ENCODE measurements at places on chromosomes 12 and 14.

GRCh38 chr14:38256533-38256840 lies 594 bp upstream of the CLEC14A start:
- DNase-seq: no peak

GRCh38 chr14:73870525-73871235 lies 16.0 kb upstream of the ZNF410 start:
- no peak for DNase-seq

GRCh38 chr12:132433641-132434395 lies 56.1 kb upstream of the FBRSL1 start:
- no peak for DNase-seq

GRCh38 chr12:27109334-27110028 lies 27.1 kb upstream of the C12orf71 start:
- DNase-seq: no peak

GRCh38 chr14:54784060-54784459 lies 118.6 kb downstream of the GCH1 start:
- DNase-seq: no peak

DNA sequence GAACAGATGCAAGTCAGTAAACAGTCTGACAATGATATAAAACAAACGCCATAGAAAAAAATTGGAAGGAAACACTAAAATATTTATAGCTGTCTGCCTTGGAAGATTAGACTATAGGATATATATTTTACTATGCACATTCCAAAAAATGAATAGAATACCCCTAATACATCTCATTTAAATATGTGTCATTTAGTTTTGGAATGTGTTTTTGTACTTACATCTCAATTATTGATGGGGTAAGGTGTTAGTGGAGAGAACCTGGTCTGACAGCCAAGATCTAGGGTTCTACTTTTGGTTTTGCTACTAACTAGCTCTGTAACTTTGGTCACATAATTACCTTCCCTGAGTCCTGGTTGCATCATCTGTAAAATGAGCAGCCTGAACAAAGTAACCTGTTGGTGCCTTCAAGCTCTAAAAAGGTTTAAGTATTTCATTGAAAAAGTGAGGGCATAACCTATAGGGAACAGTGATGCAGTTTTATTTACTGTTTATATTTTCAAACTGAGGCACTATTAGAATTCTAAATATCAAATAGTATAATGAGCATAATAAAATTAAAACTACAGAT lies 28.6 kb upstream of the SLC6A13 start:
- no peak for DNase-seq

DNA sequence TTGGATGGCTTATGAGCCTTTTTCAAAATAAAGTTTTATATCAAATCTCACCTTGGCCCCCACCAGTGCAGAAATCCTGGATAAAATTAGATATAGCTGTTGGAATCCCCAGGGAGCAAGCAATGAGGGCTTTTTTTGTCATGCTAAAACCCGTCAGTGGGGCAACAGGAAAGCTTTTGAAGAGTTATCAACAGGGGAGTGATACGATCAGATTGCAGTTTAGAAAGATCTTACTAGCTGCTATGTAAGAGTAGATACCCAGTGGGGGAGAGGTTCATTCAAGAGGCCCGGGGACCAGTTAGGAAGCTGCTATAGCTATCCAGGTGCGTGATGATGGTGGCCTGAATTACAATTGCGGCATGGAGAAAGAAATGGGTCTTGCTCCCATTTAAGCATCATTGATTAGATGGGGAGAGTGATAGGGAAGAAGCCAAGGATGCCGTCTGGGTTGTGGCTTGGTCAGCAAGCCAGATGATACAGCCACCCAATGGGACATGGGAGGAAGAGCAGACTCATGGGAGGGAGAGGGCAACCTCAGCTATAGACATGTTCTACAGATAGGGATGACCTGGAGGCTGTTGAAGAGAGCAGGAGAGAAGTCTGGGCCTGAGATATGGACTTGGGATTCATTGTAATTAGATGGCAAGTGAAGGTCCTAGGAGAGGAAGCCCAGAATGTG lies 272.4 kb downstream of the DPF3 start:
- no peak for DNase-seq

- no peak for DNase-seq
These were observed 2.3 kb upstream of the NEUROD4 start for GRCh38 chr12:55017416-55017925.

DNA sequence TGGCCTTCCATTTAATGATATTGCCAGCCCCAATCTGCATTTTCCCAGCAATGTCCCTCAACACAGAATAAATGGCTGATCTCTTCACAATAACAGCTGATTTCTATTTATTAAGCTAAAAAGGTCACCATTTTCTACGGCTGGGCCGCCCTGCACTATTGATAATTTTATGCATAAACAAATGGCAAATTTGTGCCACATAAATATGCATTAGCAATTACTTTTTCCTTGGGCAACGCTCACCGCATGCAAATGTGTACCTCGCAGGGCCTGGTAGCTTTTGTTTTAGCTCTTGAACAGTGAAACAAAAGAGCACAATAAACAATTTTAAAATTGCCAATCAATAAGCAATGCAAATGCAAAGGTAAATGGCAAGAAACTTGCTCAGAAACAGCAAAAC lies 331.9 kb upstream of the SOX5 start:
- no peak for DNase-seq

DNA sequence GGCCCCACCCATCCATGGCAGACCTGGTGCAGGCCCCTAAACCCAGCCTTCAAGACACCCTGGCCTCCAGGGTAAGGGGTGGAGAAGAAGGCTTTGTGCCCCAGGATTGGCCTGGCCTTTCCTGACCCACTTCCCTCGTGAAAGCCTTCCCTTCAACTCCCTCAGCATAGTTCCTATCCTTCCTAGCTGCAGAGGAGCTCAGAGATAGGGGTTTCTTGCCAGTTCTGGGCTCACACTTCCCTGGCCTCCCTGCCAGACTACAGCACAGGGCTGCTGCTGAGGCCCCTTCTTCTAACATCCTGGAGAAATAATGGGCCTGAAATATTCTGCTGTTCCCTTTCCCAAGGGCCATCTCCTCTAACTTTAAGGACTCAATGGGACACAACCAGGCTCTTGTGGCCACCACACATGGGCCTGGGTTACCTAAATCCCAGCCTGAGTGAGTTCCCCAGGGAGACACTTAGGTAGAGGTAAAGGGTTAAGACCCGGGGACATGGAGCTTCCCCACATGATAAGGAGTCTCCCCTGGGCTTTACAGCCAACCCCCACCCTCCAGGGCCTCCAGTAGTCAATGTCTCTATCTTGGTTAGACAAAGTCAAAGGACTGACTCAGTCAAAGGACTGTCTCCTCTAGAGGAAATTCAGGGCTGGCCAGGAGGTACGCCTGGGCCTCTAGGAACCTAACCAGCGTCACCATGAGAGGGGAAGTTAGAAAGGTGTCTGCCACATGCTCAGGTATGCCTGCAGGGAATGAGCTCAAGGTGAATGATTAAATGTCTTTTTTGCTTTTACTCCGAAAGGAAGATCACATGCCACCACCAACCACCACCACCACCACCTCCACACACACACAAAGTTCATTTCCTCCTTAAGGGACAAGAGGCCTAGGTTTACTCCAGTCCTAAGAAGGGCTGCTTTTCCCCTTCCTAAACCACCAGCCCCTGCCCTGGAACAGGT lies 7.1 kb downstream of the ZFP36L1 start:
- DNase-seq: no peak

- no peak for DNase-seq
These were observed 7.4 kb downstream of the AAAS start for GRCh38 chr12:53313996-53314395.

DNA sequence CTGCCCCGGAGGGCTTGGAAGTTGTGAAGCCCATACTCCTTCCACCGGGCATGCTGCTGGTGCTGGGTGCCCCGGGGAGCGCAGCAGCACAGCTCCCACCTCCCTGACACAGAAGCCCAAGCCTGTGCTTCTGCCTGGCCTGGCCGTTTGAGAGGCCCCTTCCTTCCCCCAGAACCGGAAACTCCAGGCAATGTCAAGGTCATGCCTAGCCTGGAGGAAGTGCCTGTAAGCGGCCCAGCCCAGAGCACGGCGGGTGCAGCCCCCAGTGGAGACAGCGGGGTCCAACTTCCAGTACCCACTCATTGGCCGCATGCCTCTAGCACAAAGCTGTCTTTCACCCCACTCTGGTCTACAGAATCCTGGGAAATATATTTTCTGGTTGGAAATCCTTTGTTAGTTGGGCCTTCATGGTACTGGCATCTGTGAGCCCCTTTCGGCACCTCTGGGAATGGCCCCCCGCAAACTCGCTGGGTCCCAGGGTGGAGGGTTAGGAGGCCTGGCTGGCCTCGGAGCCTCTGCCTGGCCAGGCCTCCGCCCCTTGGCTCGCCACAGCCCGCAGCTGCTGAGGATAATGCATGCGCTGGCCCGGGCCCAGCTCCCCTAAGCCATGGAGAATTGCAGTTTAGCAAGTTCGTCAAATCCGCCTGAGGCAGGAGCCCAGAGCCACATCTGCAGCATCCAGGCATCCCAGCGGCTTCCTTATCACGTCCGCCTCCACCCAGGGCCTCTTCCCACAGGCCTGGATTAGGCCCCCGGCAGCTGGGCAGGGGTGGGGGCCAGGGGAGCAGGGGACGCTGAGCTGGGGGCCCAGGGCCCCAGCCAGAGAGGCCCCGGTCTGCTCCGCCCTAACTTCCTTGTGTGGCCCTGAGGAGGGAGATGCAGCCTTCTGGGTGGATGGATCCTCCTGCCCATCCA lies 48.9 kb upstream of the DLK1 start:
- no peak for DNase-seq

DNA sequence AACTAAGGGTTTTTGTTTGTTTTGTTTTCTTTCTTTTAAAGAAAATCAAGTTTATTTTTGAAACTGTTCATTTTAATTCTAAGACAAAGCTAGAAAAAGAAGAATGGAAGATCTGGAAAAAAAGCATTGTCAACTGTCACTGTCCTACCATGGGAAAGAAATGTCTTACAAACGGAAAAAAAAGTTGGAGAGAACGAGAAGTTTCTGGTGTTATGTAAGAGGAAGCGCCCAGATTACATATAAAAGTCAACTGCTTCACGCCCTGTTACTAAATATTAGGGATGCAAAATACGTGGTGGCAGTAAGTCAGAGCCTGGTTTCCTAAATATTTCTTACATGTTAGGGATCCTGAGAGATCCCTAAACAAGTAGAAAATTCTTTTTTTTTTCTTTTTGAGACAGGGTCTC lies 14.3 kb upstream of the FBXL14 start:
- DNase-seq: no peak

DNA sequence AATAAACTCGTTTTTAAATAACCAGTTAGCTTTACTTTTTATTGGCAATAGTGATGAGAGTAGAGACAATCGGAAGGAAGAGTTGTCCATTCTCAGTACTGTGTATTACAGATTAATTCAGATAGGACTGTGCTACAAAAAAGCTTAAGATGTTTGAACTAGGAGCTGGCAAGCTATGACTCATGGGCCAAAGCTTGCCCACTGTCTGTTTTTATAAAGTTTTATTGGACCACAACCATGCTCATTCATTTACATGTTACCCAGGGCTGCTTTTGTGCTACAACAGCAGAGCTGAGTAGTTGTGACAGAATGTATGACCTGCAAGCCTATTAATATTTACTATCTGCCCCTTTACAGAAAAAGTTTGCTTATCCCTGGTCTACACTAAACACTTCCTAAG lies 19.4 kb downstream of the GNS start:
- DNase-seq: no peak

GRCh38 chr12:85741046-85741445 lies 95.2 kb downstream of the RASSF9 start:
- DNase-seq: no peak

GRCh38 chr14:63039866-63040265 lies 5.4 kb downstream of the KCNH5 start:
- no peak for DNase-seq

DNA sequence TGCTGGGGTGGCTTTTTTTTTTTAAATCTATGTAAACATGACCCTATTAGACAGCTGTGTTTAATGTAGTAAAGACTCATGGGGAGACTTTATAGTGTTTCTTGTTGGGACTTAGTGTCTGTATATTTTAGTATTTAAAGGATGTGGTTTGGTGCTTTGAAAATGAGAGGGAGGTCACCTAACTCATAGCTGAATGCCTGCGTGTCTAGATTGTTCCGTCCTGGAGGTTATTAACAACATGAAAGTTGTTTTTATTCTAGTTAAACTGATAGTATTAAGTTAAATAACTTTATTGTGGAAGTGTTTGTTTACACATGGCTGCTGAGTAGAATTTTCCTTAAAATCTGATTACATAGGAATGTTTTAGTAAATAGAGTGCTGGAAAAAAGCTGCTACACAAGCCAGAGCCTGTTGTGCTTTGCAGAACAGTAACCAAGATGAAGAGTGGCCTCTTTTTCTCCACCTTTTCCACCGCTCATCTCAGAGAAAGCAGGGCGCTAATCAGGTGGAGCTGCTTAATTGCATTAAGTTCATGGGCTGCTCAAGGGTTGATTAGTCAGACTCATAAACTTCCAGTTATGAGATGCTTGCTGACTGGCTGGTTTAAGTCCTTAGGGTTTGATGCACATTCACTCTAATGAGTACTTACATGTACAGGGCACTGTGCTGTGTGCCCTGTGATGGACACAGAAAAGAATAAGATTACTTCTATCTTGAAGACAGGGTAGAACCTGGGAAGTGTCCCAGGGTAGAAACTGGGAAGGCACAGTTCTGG lies 62.7 kb downstream of the FBXO34 start:
- DNase-seq: no peak

GRCh38 chr14:50619569-50620141 lies 48.5 kb downstream of the SAV1 start:
- DNase-seq: no peak

GRCh38 chr12:75526655-75527511 lies 15.5 kb upstream of the KRR1 start:
- no peak for DNase-seq

DNA sequence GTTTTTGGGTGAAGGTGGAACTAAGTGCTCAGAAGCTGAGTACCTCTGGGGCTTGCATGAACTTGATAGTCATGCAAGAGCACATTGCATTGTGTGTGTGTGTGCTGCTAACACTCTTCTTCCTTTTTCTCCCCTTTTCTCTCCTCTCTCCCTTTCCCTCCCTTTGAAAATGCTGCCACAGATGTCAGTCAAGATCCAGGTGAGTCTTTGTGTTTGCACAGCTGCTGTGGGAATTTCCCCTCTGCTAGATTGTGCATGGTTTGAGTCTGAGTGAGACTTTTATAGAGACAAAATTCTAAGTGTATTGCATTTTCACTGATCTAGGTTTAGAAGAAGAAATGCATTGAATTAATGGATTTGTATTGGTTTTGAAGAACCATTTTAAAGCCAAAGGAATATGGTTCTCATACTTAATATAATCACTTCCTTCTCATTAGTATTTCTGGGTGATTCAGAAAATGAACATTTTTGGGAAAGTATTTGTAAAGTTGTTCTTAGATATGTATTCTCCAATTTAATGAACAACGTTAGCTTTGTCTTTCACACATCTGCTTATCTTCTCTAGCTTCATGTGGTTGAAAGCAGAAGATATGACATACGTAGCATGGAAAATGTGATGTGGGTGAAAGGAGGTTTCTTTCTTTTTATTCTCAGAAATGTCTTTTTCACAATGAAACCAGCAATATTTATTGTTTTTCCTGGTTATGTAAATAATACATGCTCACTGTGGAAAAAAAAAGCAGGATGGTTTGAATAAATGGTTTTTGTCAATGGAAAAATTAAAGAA lies 108.5 kb downstream of the NRXN3 start:
- no peak for DNase-seq
